Brain (organoid and tissue), 16 donors: ENCODE measurements at places on chromosomes 13 and 19.
A peak's percentile ranks its signal among the peaks of the same experiment; 100 is the strongest.

- no peak for DNase-seq
These were observed 172.8 kb downstream of the NHLRC3 start for GRCh38 chr13:39210961-39211534.

- no peak for DNase-seq
These were observed 32.1 kb upstream of the SCEL start for GRCh38 chr13:77503398-77503797.

GRCh38 chr19:18852648-18853047, 20.9 kb downstream of the UPF1 start:
- DNase-seq: no peak

DNA sequence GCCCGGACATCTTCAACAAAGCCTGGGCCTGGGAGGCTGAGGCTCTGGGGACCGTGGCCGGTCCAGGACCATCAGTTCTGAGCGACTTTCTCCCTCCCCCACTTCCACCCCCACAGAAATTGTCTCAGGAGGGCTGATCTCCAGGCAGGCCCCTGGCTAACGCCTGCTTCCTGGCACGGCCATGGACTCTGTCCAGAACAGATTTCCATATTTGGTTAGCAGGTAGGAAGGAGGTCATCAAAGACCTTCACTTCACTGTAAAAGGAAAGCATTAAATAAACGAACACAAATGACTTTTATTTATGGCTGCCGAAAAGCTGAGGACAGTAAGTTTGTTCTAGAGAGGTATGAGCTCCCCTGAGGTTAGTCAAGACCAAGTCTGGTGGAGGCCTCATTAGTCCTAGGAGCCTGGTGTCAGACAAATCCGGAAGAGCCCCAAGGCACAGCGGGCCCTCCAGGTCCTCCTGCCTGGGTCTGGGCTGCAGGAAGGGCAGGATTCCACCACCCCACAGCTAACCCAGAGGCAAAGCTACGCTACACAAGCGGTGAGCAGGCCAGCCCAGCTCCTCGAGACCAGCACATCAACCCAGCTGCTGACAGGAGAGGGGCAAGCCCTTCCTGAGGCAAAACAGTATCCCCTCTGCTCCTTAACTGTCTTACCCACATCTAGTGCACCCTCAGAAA, 4.6 kb upstream of the PLPP2 start:
- DNase-seq: no peak

- DNase-seq: no peak
These were observed 2.1 kb downstream of the SEMA6B start for GRCh38 chr19:4557144-4557970.

DNA sequence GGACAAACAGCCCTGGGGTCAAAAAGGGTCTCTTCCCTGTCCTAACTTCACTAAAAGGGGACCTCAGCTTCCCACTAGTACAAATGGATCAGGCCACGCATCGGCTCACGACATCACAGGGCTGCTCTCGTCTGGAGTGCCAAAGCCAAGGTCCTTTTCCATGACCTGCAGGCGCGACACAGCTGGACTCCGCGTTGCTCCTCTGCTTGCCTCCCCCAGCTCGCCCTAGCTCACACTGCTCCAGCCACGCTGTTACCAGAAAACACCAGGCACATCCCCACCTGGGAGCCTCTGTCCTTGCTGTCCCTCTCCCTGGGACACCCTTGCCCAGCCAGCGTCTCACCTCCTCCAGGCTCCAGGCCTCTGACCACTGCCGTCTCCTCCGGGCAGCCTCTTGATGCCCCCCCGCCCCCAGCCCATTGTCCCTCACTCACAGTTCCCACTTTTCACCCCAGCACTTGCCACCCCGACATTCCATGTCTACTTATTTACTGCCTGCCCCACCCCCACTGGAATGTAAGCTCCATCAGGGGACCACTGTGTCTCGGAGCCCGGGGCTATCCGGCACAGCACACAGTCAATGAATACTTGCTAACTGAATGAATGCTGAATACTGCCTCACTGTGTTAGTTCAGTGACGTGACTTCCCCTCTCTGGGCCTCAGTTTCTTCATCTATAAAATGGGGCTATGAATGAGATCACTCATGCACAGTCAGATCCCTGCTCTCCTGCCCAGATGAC, 20.7 kb downstream of the AKT2 start:
- no peak for DNase-seq

- no peak for DNase-seq
These were observed 1.4 kb downstream of the PLIN4 start for GRCh38 chr19:4516939-4517300.

GRCh38 chr19:3336680-3337523, 29.5 kb upstream of the NFIC start:
- DNase-seq: peak; percentile 73

DNA sequence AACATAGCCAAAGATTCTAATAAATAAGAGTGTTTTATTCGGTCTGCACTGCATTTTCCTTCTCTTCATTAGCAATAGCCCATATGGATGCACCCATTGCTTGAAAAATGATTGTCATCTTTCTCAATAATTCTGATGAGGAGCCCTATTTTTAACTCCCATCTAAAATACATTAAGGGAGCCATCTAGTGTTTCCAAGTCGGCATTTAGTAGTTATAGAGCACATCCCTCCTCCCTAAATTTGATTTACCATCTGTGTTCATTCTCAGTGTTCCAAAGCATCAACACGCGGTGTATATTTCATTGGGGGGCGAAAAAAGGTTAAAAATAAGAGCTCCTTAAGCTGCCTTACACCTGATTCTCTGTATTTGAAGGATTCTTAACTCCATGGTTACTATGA, 119.2 kb upstream of the IPO5 start:
- DNase-seq: no peak

GRCh38 chr13:86282442-86282841, 483.2 kb upstream of the SLITRK6 start:
- no peak for DNase-seq

DNA sequence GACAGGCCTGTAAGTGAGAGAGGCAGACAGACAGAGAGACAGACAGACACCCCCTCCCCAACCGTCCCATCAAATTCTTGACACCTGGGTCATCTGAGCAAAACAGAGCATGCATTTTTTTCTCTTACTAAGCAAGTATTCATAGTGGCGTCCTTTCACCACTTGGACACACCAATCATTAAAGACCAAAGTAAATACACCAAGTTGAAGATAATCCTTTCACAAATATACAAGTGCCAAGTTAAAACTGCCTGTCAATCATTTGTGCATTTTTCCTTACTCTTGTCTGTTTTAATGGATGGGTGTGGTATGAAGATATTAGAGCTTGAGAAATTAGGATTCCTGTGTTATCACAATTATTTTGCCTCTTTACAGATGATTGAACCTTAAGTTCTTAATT, 337.3 kb downstream of the ATP8A2 start:
- no peak for DNase-seq

DNA sequence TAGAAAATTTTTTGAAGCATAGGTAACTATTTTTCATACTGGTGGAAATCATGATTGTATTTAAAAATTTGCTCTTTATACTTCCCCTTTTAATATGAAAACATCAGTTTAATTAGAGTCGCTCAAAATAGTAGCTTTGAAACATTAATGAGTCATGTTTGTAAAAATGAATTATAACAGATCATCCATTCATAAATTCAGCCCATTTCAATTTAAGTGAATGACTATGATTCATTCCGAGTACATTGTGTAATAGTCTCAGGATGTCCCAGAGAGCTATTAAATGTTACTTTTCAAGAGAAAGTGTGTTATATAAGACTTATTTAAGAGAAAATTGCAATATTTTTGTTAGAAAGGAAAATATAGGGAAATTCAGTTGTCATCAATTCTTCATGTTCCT, 111.0 kb downstream of the FNDC3A start:
- no peak for DNase-seq

GRCh38 chr19:18435842-18436670, 1.9 kb downstream of the ISYNA1 start:
- no peak for DNase-seq

- DNase-seq: peak; percentile 77
These were observed 43.5 kb upstream of the NPAS1 start for GRCh38 chr19:46975925-46976782.

- no peak for DNase-seq
These were observed 20.4 kb downstream of the GJA3 start for GRCh38 chr13:20140487-20140886.

- DNase-seq: no peak
These were observed 7.7 kb downstream of the TECR start for GRCh38 chr19:14536926-14537692.

DNA sequence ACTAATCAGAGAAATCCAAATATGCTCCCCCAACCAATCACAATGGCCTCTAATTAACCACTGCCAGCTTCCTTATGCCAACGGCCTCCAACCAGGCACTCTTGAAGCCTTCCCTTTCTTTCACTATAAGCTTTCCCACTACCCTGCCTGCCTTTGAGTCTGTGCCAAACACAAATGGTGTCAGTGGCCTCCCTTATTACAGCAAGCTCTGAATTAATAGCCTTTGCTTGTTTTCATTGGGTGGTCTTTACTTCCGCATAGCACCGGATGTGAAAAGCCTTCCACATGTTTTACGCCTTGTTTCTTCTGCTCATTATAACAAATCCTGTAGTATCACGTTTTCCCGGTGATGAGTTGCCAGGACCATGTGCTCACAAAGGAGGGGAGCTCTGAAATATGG, 1.4 kb upstream of the EDDM13 start:
- peak; percentile 37 for DNase-seq

DNA sequence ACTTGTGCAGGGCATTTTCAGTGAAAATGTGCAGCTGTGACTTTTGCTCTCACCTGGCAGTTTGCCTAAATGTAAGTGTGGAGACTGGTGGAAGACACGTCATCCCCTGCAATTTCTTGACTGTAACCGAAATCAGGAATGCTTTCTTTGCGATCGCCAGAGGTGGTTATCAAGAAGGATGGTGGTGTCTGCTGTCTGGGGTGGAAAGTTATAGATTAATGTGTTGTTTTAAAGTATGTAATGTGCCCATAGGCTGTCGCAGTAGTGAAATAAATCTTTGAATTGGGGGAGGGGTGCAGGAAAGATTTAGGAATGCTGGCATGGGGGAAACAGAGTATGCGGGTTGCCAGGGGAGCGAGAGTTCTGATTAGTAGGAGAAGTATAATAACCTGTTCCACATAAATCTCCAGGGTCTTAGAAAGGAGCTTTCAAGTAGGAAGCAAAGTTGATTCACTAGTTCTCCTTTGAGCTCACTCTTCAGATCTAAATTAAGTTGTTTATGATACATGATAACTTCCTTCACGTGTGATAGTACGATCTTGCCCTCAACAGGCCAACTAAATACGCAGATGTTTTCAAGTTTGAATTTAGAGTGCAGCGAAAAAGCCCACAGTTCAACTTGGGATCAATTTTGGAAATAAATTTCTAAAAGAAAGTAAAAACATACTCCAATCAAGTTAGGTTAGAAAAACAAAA, 1520.0 kb upstream of the SLC10A2 start:
- DNase-seq: no peak

DNA sequence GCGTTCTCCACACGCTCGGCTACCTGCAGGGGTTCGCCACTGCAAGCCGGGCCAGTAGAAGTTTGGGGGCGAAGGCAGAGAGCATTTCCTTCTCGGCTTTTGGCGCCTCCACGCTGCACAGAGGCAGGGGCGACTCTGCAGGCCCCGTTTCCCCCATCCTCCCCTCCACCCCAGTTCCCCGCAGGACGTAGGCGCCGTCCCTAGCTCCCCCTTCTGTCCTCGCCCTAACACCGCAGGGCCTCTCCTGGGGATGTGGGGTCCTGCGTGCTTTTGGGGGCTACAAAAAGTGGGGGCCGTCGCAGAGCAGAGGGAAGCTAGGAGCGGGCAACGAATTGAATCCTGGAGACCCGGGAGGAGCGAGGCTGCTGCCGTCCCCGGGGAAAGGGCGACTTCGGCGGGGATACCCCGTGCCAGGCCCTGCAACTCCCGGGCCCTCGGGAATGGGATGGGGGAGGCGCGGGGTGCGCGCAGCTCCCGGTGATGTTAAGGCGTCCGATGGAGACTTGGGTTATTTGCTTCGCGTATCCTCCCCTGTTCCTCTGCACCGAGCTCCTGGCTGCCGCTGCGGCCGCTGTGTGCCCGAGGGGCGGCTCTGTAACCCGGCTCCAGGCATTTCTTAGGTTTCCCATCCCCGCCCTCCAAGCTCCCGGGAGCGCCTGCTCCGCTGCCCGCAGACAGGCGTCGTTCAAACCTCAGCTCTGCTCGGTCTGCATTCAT, 255.9 kb upstream of the SOX21 start:
- peak; percentile 63 for DNase-seq

DNA sequence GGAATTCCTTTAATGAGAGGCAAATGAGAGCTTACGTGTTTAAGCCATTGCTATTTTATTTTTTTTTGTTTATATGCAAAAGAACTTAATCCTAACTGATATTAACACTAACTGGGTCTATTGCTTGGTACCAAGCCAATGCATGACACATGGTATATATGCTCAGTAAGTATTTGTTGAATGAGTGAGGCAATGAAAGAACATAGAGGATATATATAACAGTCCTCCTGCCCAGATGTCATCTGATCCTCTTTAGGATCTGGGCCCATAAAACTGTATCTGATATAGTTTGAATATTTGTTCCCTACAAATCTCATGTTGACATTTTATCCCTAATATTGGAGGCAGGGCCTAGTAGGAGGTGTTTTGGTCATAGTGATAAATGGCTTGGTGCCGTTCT, 13.0 kb upstream of the ALOX5AP start:
- DNase-seq: no peak

DNA sequence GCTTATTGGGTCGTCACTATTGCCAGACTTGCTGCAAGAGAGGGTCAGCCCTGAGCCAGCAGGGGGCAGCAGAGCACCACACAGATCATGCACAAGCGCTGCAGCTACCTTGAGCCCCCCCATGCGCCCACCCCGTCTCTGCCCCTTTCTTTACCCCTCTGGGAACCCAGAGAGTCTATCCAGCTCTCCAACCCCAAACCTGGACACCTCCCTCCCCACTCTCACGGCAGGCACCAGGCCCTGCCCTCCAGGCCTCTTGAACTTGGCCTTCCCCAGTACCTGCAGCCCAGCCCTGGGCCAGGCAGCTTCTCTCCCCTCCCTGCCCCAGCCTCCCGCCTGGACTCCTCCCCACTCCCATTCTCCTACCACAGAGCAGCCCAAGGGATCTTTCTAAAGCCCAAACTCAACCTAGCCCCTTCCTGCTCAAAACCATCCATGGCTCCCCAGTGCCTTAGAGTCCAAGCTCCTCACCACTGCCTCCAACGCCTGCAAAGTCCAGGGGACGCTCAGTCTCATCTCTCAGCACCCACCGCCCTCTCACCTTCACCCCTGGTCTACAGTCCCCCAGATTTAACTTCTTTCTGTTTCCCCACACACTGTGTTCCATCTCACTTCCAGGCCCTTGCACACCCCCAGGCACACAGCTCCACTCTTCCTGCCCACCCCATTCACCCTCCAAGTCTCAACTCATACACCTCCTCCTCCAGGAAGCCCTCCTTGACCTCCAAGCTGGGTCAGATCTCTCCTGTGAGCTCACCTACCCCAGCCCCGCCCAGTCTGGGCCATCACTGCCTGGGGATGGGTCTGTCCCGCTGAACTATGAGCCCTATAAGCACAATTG, 9.4 kb upstream of the CEACAM16 start:
- peak; percentile 70 for DNase-seq

DNA sequence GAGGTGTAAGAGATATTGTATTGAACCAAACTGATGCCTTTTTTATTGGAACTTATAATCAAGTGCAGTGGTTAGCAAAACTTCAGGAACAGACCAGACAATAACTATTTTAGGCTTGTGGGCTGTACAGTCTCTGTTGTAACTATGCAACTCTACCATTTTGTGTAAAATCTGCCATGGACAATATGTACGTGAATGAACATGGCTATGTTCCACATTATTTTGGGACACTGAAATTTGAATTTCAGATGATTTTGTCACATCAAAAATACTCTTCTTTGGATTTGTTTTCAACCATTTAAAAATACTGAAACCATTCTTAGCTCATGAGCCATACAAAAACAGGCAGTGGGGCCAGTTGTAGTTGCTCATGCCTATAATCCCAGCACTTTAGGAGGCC, 27.9 kb upstream of the PEG3 start:
- no peak for DNase-seq
